ENCODE measurements at places on chromosomes 16 and 17.

DNA sequence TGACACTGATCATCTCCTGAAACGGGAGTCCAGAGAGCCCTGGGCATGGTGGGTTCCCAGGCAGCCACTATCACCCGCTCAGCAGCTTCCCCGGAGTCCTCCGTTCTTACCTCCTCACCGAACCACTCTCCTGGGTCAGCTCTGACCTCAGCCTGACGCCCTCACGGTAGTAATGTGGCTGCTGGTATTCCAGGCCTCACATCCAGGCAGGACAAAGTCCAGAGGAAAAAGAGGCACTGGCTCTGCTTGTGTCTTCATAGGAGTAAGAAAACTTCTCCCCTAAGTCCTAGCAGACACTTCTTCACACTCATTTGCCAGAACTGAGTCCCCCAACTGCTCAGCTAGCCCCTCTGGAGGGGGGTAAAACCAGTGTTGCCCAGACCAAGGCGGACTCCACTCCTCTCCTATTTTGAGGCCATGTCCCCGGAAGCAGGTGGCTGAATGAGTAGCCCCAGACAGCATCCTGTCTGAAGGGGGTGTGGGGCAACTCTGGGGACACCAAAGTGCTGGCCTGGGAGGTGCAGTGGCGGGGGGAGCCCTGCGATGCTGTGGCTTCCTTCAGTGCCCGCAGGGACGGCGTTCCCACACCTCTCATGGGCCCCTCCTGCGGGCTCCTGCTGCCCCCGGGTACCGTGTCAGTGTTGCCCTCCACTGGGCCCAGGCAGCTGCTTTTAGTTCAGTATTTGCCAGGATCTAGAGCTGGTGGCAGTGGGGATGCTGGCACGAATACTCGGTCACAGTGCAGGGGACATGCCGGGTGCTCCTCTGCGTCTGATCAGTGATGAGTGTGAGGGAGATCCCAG is 5.4 kb downstream of the FSCN2 start:
- no peak for DNase-seq

GRCh38 chr16:66168777-66169176 is 197.7 kb upstream of the CDH5 start:
- DNase-seq = no peak

- no peak for DNase-seq
Observed at GRCh38 chr17:14308636-14308964, 7.7 kb downstream of the HS3ST3B1 start.

- no peak for DNase-seq
Observed at GRCh38 chr17:48211011-48211410, 103.4 kb downstream of the SNX11 start.

GRCh38 chr17:76529224-76530094 is 8.1 kb downstream of the CYGB start:
- DNase-seq = no peak

DNA sequence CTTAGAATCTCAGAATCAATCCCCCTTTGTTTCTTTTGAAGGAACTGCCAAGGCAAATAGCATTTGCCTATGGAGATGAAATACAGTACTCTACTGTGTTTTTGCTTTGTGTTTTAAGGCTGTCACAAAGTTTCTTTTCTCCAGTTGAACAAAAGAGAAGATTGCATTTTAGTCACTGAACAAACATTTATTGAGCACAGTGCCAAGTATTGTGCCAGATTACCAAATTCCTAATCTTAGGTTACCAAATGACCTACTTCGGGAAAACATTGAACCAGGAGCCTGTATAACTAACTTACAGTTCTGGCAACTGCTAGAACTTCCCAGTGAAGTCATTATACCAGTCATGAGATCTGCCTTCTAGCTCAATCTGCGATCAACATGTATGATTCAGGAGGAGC is 3.0 kb upstream of the UBB start:
- no peak for DNase-seq

Measured in fibroblast of skin of left quadriceps (primary cell).